CD4-positive, alpha-beta T cell treated with Interleukin-2 at 100 ng/mL for 4 hours (primary cell): ENCODE measurements at places on chromosomes 1 and 21.
A peak's percentile ranks its signal among the peaks of the same experiment; 100 is the strongest.

DNA sequence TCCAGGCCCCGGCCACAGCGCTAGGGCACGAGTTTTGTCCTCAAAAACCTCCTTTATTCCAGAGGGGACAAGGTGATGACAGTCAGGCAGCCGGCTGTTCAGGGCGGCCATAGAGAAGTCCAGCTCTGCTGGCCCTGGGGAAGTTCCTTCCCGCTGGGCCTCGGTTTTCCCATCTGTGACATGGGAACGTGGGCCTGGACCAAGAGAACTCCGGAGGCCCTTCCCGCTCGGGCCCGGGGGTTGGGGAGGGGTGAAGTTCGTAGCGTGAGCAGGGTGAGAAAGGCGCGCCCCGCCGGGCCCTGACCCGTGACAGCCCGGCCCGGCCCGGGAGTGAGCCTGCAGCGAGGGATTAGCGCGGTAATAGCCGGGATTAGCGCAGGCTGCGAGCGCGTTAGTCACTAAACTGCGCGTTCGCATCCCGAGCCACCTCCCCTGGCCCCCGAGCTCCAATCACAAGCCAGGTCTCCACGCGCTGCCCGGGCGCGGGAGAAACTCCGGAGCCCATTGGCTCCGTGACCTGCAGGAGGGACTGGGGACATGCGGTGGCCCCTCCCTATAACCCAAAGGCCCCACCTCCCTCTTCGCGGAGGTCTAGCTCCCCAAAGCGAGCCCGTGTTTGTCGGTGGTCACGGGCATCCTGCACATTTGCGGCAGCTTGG, 29.8 kb upstream of the PADI2 start:
- DNase-seq: no peak

DNA sequence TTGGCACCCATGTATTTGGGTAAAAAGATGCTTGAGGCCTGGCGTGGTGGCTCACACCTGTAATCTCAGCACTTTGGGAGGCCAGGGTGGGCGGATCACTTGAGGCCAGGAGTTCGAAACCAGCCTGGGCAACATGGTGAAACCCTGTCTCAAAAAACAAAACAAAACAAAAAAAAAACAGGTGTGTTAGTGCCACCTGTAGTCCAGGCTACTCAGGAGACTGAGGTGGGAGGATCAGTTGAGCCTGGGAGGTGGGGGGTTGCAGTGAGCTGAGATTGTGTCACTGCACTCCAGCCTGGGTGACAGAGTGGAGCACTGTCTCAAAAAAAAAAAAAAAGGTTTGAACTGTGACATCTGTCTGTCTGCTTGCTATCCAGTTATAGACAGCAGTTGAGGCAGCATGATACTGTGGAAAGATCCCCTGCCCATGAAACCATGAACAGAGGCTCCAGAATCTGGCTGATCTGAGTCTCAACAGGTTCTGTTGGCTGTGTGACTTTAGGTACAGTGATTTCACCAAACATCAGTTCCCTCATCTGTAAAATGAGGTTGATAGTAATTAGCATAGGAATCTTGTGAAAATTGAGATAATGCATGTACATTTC, 5.7 kb downstream of the DYRK1A start:
- DNase-seq: no peak

GRCh38 chr1:29801003-29801402, 564.7 kb downstream of the PTPRU start:
- no peak for DNase-seq

- no peak for DNase-seq
These were observed 45.8 kb downstream of the PKNOX1 start for GRCh38 chr21:43020177-43020576.

DNA sequence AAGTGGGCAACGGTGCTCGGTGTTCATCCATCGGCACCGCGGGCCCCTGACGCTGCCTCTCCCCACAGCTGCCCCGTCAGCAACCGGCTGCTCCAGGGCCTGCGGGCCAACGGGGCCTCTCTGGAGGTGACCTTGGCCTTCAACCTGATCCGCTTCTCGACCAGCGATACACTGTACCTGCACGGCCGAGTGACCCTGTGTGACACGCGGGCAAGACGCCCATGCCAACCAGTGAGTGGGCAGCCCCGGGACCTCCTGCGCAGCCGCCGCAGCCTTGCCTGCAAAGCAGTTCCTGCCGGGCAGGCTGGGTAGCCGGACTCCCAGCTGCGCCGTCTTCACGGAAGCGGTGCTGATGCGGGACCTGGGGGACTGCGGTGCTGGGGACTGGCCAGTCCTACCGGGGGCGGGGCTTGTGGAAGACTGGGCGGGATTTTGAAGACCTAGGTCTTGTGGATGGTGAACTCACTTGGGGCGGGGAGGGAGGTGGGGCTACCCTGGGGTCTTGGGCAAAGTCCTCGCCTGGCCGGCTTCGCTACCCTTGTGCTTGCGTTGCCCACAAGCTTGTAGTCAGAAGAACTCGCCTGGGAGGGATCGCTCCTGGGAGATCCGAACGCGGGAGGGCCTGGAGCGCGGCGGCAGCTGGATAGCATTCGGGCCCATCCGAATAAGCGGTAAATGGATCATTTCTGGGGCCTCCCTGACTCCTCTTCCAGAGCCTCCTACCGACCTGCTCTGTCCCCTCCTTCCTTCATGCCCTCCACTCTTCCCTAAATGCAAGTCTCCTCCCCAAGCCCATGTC, 8.8 kb upstream of the CEP85 start:
- DNase-seq: peak; percentile 32

- DNase-seq: no peak
These were observed 40.8 kb upstream of the NEXN start for GRCh38 chr1:77847621-77848080.
